ENCODE measurements at places on chromosomes 4 and X.

DNA sequence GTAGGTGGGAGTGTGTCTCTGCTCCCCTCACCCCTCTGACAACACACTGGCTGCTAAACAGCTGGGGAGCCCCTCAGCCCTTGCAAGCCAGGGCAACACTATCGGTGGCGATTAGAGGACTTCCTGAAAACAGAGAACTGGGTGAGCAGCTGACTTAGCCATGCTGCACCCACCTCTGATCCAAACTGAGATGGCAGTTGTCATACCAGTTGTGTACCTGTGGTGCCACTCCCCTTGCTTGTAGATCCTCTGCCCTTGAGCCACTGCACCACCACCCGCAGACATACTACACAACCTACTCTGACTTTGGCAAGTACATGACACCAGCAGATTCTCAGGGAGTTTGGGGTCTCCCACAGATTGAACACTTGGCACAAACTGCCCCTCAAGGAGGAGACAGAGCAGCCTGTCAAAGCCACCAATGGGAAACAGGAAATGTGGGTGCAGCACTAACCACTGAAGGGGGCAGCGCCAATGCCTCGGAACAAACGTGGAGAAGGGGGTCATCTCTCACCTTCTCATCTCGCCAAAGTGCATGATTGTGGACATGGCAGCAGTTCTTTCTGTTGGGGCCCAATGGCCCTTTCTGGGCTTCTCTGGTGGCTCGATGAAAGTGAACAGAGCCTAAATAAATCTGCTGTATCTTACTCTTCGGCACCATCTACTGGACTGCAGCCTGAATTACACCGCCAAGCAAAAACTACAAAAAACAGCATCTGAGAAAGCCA lies 119.8 kb downstream of the NEK1 start:
- no peak for DNase-seq

DNA sequence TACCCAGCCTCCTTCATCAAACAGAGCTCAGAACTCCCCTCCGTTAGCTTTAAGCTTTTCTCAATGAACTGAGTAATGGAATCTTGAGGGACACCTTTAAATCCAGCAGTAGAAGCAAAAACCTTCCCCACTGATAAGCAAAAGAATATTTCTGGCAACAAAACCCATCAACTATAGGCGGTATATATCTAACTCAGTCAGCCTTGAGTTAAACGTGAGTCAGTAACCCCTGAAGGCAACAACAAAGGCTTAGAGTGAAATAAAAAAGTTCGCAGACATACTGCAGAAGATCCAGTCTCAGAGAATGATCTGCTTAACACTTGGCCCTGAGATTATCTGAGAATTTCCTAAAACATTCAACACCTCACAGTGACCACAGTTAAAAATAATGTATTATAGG lies 77.2 kb downstream of the DMD start:
- DNase-seq = no peak

- DNase-seq = no peak
Measured at GRCh38 chr4:8016527-8016926, 76.9 kb upstream of the AFAP1 start.

- no peak for DNase-seq
Measured at GRCh38 chrX:39440799-39441284, 639.6 kb downstream of the MID1IP1 start.

GRCh38 chr4:132228676-132229075 lies 920.4 kb upstream of the PCDH10 start:
- no peak for DNase-seq

- DNase-seq = no peak
Measured at GRCh38 chr4:68176500-68176899, 46.8 kb upstream of the TMPRSS11F start.

DNA sequence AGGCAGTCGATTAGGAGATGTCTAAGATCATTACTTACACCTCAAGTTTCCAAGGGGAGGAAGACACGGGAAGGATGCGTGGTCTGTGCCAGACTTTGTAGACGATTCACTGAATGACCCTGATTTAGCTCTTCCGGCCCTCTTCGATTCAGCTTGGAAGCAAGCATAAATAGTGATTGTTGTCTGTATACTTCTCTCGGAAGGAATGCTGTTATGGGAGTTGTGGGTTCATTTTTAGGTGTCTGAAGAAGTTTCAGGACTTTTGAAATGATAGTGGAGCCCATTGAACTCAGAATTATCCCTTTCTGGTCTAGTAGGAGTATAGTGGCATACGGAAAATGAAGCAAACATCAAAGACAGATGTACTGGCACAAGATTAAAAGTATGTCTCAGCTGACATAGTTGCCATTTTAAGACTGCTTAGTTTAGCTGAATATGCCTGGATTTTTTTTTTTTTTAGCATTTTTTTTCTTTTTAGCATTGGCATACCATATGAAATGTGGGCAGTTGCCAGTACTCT lies 1.0 kb upstream of the ANKRD17 start:
- no peak for DNase-seq

DNA sequence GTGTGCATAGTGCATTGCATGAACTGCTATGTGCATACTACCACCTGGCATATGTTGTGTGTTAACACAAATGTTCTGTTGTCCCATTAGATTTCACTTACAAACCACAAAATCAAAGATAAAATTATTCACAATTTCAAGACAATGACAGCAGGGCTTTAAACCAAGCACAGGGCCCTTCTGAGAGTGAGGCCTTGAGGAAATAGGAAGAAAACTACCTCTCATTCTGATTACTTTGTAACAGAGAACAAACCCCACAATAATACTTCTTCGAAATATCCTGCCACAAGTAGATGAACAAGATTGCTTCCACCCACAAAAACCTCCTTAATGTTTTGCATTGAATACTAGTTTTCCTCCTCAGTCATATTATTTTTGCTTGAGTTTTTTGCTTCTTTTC lies 85.5 kb upstream of the SPANXB1 start:
- no peak for DNase-seq

DNA sequence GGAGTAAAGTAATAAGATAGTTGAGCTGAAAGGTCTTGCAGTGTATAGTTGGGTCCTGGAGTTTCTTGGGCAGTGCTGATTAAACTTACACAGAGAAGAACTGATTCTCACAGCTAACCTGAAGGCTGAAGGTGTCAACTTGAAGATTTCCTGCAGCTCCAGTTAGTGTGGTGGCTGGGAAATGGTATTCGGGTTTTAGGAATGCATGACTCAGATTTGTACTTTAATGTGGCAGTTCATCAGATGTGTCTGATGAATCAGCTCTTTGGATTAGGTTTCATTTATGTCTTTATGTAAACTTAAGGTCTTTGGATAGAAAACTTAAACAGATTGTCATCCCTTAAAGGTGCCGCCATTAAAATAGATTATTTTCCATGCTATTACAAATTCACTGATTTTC lies 200.0 kb downstream of the IL1RAPL1 start:
- no peak for DNase-seq

DNA sequence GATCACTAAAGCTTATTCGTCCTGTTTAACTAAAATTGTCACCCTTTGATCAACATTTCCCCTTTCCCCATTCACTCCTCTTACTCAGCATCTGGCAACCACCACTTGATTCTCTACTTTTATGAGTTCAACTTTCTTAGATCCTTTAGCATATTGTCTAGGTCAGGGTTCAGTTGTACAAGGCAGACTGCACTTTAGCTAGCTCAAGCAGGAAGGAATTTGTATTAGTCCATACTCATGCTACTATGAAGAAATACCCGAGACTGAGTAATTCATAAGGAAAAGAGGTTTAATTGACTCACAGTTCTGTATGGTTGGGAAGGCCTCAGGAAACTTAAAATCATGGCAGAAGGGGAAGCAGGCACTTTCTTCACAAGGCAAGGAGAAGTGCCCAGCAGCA lies 44.3 kb downstream of the TASL start:
- no peak for DNase-seq

GRCh38 chr4:87232216-87232615 lies 11.8 kb upstream of the KLHL8 start:
- DNase-seq = no peak

GRCh38 chr4:7428261-7429068 lies 6.3 kb downstream of the PSAPL1 start:
- DNase-seq = no peak

DNA sequence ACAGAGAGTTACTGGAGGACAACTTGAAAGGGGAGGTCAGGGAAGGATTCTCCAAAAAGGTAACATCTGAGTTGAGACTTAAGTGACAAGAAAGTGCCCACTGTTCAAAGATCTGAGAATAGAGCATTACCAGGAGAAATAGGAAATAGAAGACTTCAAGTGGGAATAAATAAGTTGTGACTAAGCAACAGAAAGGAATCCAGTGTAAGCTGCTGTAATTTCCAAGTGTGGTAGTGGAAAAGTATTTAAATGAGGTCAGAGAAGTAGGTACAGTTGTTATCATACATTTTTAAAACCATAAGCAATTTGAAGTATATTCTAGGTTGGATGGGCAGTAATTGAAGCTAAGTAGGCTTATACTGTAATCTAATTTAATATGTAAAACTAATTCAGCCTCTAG lies 211.9 kb downstream of the FBXO8 start:
- no peak for DNase-seq

GRCh38 chr4:7187168-7187535 lies 5.2 kb upstream of the SORCS2 start:
- DNase-seq = no peak

DNA sequence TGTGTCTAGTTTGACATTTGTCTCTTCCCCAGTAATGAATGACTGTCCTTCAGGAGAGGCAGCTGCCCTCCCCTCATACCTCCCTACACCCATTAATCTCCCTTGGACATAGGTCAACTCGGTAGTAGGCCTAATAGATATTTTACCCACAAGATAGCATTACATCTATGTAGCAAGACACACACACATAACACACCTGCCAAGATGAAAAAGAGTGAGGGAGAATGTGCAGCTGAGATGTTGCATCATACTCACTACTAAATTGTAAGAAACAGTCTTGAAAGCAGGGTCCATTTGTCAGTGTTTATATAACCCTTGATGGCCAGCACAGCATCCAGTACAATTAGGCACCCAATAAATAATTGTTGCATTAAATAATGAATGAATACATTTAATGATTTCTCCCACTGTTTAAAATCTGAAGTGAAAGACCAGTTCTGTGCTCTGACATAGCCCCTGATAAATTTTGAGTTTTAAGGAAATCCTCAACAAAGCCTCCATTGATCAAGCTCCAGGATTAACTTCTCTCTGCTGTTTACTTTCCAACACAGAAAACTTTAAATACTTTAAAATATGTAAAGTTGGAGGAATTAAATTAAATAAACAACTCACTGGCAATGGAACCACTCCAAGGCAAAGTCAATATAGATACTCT lies 440.8 kb upstream of the RASGEF1B start:
- no peak for DNase-seq

DNA sequence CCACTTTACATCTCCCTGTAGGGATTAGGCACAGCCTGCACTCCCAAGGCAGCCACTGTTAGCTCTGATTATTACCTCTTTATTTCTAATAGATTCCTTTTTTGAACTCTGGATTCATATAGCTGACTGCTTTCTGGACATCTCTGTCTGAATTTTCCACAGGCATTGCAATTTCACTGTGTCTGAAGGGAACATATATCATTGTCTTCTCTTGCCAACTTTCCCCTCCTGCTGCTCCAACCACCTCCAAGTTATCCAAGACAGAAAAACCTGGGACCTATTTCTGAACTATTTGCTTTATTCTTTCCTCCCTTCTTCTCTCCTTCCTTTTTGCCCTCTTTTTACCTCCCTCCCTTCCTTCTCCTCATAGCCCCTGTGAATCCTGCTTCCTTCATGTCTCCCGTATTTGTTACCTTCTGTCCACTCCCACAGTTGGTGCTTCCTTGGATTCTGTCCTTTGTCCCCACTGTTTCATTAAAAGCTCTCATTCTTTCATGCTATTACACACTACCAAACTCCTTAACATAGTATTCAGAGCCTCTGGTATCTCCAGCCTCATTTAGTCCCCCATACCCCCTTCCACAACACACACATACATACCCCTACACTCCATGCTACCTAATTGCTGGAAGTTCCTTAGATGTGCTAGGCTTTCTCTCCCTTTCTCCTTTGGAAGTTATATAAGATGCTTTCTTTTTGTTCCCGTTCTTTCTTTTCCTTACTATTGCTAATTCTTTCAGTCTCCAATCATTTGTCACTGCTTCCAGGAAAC lies 34.7 kb downstream of the FGF2 start:
- no peak for DNase-seq

DNA sequence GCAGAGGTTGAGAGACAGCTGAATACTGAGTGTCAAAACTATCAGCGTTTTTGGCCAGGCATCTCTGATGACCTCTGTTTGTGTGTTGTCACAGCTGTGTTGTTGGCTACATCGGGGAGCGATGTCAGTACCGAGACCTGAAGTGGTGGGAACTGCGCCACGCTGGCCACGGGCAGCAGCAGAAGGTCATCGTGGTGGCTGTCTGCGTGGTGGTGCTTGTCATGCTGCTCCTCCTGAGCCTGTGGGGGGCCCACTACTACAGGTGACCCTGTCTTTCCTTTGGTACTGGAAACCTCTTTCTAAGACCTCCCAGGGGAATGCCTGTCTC lies 86.9 kb downstream of the EGF start:
- DNase-seq = no peak

GRCh38 chr4:177505171-177505615 lies 63.0 kb upstream of the AGA start:
- DNase-seq = no peak

DNA sequence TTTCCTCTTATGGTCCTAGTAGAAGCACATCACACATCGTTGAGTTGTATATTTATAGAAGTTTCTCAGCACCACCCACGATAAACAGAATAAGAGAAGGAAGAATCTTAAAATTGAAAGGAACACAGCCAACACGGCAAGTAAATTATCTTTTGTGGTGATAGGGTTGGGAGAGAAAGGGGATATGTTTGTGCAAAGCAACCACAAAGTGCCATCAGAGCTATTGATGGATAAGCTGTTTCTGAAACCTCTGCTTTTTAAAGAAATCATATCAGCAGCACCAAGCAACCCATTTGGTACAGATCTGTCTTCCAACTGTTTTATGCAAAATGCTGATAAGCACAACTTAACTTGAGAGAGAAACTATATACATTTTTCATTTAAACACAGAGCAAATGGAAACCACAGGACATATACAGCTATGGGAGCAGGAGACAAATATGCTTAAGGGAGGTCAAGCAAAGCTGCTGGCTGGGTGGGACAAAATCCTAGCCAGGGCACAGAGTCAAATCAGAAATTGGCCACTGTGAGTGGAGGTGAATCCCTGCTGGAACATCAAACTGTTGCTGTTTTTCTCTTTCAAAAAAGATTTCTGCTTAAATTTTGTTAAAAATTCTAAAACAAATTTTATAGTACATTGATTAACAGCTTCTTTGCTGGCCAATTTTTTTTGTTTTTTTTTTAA lies 194.0 kb upstream of the HHIP start:
- DNase-seq = no peak

DNA sequence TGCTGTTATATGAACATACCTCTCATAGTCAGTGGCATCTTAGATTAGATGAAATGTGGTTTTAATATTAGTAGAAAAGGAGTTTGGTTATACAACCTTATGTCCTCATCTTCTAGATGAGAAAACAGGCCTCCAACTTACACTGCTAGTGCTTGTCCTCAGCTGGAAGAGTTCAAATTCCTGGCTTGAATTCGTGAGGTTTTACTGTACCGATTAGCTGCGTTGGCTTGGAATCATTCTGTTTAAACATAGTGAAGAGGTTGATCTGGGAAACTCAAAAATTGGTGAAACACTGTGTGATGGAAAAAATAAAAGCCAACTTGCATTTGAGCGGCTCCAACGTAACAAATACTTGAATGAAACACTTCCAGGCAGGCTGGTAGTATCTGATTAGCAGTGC lies 81.0 kb downstream of the LNX1 start:
- no peak for DNase-seq

- DNase-seq = no peak
Measured at GRCh38 chrX:18465051-18465450, 39.6 kb downstream of the CDKL5 start.

Measured in GDM1 (cell line).